ENCODE measurements at places on chromosomes 12 and 14.

DNA sequence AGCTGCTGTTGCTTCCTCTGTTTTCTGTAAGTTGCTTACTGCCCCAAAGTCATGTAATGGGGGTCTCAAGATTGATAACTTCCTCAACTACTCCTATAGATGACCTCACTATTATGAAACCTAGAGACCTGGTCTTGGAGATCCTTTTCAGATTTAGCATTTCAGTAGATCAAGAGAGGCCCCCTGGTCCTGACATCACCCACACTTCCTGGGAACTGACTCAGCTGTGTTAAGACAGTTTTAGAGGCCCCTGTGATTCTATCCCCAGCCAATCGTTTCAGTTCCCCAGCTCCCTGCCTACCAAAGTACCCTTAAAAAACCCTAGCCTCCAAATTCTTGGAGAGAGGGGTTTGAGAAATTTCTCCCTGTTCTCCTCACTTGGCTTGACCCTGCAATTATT is 9.2 kb upstream of the ARG2 start:
- no peak for DNase-seq

DNA sequence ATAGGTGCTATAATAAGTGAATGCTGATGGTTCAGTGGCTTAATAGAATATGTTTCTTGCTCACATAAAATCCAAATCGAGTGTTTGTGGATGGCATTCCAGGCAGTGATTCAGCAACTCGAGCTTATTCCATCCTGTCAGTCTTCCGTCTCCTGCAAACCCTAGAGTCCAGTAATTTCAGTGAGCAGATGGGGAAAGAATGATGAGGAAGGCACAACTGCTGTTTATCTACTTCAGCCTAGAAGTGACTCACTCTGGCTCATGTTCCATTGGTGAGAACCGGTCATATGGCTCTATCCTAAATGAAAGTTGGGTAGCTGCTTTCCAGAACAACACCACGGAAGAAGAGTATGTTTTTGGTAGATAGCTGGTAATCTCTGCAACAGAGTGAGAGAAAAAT is 421.8 kb upstream of the PDE3A start:
- DNase-seq, result no peak

GRCh38 chr14:65095633-65096205 is 6.6 kb downstream of the MAX start:
- peak; percentile 71 for DNase-seq

- DNase-seq, result no peak
Measured at GRCh38 chr12:56129942-56130495, 2.0 kb downstream of the ESYT1 start.
